ENCODE measurements at places on chromosomes 5 and 9. TPM values are rescaled to one million over a fixed set of nuclear protein-coding genes. Genes with fewer than 3 reads are reported as not detected.
A peak's percentile ranks its signal among the peaks of the same experiment; 100 is the strongest.

- DNase-seq, result no peak
These were observed 99.5 kb upstream of the FBXL17 start for GRCh38 chr5:108481355-108481931.

RFESD gene
- 3.4 TPM for total RNA-seq

DNA sequence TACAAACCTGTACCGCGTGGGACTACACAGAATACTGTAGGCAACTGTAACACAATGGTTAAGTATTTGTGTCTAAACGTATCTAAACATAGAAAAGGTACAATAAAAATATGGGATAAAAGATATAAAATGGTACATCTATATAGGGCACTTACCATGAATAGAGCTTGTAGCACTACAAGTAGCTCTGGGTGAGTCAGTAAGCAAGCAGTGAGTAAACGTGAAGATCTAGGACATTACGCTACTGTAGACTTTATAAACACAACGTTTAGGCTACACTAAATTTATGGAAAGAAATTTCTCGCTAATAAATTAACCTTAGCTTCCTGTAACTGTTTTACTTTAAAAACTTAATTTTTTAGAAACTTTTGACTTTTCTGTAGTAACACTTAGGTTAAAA, 46.5 kb downstream of the MRPS27 start:
- DNase-seq, result no peak

- peak; percentile 41 for DNase-seq
These were observed 44.3 kb upstream of the COL5A1 start for GRCh38 chr9:134597041-134597913.

NTNG2 gene
- 14.4 TPM for total RNA-seq

BARHL1 gene
- not detected for total RNA-seq

HEMGN gene
- total RNA-seq, result not detected

- DNase-seq, result no peak
These were observed 22.5 kb upstream of the N4BP3 start for GRCh38 chr5:178090856-178091255.

HSPA5 gene
- total RNA-seq, result 176 TPM

DNA sequence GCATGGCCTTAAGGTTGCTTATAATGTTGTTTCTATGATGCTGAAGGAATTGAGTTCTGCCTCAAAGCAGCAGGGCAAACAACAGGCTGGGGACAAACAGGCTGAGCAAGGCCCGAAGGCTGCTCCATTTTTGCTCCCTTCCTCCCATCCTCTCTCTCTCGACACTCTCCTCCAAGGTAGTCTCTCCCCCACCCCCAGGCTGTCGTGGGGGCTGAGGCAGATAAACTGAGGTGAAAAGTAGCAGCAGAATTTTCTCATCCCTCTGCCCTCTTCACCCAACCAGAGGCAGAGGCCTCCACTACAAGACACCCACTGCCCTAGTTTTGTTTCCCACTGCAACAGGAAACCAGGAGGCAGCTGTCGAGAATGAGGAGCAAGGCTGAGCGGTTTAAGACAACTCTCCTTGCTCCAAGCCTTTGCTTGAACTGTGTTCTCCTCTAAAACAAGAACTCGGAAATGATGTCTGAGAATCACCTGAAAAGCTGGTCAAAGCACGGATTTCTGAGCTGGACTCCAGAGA, 13.5 kb upstream of the GNA14 start:
- DNase-seq, result no peak

DNA sequence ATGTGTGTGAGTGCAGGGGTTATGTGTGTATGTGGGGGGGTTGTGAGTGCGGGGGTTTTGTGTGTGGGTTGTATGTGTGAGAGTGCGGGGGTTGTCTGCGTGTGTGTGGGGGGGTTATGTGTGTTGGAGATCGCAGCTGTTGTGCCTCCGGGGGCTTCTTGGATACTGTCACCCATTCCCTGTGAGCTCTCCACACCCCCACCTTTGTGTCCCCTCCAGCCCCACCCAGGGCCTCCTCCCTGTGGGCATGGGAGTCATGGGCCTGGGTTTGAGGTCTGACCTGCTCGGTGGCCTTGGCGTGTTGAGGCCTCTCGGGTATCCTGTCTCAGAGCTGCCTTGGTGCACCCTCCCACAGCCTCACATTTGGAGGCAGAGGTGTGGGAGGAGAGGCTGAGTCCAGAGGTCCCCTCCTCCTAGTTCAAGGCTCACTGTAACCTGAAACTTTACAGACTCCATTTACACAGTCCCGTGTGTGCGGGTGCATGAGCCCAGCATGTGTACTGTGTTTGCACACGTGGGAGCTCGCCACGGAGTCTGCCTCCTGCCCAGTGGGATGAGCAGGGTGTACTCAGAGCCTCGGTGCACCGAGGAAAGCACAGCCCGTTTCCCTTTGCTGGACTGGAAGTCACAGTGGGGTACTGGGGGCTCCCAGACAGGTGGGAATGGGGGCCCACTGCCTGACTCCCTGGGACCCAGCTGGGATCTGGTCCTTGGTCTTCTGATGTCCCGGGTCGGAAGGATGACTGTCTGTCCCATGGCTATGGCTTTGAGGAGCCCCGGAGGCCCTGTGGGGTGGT, 43.4 kb downstream of the RXRA start:
- no peak for DNase-seq

GRCh38 chr9:119898316-119898715, 529.1 kb upstream of the BRINP1 start:
- DNase-seq, result no peak

DNA sequence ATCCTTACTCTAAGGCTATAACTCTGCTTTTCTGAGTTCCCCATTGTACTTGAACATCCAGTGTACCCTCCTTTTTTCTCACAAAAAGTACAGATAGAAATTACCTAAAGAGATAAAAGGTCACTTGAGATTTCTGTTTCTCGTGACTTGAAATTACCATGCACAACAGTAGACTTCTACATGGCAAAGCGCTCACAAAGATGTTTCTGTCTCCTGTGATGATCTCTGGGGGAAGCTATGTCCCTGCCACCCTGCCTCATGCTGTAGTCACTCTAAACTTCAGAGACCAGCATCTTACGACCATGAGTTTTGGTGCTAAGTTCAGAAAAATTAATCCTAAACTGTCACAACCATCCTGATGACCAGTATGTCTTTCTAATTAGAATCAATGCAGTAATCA, 36.2 kb downstream of the NFIB start:
- DNase-seq, result no peak

DNA sequence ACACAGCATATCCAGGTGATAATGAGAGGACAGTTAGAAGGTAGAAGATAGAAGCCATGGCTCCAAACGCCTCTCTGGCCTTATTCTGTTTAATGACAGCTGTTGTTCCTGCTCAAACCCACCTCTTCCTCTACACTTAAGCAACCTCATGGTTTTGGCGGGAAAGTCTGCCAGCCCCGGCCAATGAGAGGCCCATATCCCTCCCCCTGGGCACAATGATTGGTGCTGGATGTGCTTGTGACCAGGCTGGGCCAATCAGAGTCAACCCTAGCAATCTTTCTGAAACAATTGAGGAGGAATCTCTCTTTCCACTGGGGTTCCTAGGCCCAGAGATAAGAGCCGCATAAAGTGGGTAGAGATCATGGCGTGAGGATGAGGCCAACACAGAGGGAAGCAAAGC, 4.8 kb upstream of the GFI1B start:
- no peak for DNase-seq

SLC6A7 gene
- not detected for total RNA-seq

GRCh38 chr9:88920645-88921044, 70.6 kb upstream of the S1PR3 start:
- DNase-seq, result no peak

LRRC19 gene
- total RNA-seq, result not detected

GRCh38 chr9:1129382-1129781, 79.2 kb downstream of the DMRT2 start:
- no peak for DNase-seq

DNA sequence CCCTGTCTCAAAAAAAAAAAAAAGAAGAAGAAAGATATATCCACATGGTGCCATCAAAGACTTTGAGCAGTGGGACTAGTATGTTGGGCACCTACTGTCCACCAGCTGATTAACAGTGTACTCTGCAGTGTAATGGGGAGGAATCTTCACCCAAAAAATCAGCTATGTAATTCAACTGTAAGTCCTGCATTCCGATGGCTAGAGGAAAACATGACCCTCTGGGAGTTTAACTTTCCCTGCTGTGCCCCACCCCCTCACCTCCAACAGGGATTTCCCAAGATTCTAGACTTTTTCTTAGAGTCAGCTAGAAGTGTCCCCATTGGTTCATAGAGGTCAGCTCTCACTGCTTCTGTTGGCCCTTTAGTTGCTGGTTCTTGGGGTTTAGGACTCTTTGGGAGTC, 221.2 kb upstream of the CLINT1 start:
- DNase-seq, result no peak

GRCh38 chr5:10856071-10856470, 95.0 kb upstream of the DAP start:
- no peak for DNase-seq

PCDHB16 gene
- 2.6 TPM for total RNA-seq

DNA sequence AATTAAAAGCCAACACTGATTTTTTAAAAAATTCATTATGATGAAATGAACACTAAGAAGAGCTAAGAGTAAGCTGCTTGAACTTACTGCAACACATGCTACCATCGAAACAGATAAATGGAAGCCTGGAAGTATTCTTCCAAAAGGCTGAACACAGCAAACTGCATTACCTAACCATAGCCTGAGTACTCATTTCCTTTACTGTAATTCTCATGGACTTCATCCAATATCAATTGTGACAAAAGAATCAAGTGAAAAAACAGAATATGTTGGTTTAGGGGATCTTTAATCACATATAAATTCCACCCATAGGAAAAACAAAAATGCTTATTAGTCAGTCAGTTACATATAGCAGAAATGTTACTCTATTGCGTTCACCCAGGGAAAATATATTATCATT, 68.5 kb downstream of the DROSHA start:
- no peak for DNase-seq

DNA sequence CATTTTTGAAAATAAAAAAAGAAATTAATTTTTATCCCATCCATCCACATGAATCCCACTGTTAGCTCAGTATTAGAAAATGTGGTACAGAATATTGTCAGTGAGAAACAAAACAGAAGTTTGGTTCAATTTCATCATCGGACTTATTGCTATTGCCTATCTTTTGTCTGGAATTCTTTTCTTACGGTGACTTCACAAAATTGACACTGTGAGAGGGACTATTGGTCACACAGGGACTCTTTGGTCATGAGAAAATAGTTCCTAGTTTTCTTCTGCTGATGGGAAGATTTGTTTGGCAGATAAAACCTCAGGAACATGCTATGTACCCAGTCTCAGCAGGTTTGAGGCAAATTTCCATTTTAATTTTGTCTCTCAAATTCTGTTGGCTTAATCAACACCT, 186.2 kb upstream of the ELL2 start:
- no peak for DNase-seq

DNA sequence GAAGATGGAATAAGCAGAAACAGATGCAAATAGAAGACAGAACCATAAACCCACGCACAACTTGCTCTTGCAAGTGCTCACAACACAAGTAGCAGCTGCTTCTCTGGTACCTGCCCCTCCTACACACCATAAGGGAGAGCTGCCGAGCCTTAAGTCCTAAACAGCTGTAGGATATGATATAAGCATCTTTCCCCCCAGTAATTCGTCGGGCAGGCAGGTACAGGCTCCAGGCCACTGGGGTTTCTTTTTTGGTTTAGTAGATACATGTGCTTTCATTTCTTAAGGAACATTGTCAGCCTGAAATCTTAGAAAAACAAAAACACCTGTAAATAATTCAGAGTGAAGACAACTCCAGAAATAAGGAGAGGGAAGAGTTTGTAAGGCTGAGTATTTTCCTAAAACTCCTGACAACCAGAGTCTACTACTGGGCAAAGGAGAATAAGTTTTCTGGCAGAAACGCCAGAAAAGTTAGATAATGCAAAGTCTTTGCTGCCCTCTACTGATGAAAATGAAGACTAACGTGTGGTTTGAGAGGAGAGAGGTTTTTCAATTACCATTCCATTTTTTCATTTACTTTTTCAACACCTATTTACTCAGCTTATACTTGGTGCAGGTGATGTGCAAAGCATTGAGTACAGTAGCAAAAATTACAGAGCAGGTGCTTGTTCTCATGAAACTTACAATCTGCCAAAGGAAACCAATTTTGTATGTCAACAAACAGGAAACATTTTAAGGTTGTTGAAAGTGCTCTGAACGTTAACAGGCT, 20.1 kb upstream of the TCERG1 start:
- no peak for DNase-seq

DNA sequence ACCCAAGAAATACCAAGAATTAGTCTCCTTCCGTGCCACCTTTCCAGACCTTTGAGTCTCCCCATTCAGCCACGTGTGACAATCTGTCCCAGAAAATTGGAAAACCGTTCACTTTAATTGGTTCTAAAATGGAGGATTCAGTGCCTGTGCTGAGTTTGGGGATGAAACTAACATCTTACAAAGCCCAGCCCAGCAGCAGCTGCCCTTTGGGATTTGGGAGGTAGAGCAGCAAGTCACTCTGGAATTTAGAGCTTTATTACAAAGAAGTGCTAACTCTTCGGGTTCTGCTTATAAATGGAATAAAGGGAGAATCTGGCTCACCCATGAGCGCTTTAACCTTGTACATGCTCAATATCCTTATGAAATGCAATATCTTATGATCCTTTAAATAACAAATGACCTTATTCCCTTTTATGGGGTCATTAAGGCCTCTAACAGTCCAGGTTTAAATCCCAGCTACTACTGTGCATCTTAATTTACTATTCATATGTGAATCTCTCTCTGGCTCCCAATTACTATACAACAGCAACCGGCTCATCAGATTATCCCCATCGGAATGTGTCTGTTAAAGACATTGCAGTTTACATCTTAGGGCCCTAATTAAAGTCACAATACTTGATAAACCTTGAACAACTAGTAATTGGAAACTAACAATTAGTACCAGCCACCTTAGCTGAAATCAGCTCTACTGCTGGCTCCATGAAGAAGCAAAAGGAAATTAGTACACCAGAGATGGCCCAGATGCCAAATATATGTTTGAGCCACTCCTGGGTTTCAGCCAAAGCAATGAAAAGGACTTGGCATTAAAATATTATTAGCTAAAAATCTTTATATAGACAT, 271.8 kb upstream of the SMARCA2 start:
- DNase-seq, result no peak

ABLIM3 gene
- 185 TPM for total RNA-seq

DNA sequence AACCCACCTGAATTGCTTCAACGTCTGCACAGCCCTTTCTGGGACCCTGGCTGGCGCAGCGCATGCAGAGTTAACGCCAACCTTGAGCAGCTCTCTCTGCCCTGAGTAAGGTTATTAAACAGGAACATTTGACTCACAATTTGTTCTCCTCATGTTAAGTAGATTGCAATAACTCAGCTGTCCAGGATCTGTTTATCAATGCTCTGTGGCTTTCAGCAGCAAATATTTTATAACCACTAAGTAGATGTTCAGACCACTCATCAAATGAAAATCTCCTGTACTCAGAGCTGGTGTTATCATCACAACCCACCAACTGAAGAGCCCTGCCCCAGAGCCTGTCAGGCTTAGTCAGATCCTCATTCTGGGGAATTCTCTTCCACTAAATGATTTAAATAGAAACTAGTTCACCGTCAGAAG, 403.0 kb downstream of the ZNF608 start:
- DNase-seq, result no peak

DNA sequence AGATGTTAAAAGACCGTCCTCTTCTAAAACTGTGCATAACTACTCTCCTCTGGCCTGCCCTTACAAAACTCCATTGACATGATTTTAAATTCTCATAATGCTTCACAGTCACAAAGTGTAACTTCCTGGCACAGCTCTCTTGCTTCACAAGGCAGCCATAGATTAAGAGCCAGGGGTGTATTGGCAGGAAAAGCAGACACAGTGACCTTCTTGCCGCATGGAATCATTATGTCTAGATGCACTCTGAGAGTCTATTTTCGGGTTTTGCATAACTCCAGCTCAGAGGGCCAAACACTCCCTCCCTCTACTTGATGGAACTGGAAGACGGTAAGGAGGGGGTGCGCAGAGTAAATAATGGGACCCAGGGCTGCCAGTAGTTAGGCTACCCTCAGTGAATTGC, 110.1 kb downstream of the MARCHF3 start:
- peak; percentile 41 for DNase-seq

ARAP3 gene
- 13.6 TPM for total RNA-seq
